Ammon's horn (tissue), 1 donor: ENCODE measurements at places on chromosomes 13 and 19.

DNA sequence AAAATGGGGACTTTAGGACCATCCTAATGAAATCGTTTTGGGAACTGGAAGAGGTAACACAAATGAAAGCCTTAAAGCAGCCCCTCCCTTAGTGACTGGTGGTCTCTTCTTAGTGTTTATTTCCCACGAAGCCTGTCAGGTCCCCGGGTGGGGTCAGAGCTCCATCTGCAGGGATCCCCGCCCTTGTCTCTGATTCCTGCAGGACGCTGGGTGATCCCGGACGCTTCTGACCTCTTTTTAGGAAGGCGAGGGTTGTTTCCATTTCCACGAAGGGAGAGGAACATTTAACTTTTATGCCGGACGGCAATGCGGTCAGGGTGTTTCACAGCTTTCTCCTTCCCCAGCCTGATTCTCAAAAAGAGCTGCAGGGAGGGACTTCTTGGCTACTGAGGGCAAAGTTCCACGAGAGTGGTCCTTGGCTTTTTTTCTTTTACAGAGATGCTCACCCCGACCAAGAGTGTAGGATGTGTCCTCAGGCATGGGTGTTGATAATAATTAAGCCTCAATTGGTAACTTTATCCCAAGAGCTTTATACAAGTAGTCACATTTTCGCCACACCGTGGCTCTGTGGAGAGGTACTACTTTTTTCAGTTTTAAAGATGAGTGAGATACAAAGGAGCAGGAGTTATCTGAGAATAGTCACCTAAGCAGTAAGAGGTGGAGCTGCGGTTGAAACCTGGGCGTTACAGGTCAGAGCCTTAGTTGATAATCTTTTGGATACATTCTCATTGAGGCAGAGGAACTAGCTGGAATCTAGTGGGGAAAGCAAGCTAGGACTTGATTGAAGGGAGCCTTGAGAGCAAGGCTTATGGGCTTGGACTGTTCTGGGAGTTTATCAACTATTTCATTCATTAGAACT is 813 bp downstream of the ZNF284 start:
- DNase-seq: no peak

GRCh38 chr13:46348961-46349360 is 38.1 kb downstream of the RUBCNL start:
- DNase-seq: no peak

DNA sequence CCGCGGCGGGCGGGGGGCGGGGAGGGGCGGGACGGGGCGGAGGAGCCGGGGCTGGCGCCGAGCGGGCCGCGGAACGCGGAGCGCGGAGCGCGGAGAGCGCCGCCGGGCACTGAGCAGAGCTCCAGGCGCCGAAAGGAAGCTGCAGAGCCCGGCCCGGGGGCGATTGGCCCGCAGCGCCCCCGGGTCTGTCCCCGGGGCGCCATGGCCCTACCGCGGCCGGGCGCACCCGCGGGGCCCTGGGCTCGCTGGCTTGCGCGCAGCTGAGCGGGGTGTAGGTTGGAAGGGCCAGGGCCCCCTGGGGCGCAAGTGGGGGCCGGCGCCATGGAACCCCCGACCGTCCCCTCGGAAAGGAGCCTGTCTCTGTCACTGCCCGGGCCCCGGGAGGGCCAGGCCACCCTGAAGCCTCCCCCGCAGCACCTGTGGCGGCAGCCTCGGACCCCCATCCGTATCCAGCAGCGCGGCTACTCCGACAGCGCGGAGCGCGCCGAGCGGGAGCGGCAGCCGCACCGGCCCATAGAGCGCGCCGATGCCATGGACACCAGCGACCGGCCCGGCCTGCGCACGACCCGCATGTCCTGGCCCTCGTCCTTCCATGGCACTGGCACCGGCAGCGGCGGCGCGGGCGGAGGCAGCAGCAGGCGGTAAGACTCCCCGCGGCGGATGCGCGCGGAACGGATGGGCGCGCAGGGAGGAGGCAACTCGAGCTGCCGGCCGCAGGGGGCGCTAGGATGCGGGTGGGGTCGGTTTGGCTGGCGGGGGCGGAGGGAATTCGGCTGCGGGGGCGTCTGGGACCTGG is at the start of gene PDE4A:
TSS of gene PDE4A (plus strand) at position 95 of the 796 bp plus-strand sequence. CDS start at position 322, 227 bp downstream.
- peak; percentile 23 for DNase-seq

GRCh38 chr13:110779022-110779421 is 65.5 kb downstream of the ING1 start:
- DNase-seq: no peak

GRCh38 chr19:39224910-39225309 is 19.9 kb downstream of the IFNL3 start:
- DNase-seq: no peak

DNA sequence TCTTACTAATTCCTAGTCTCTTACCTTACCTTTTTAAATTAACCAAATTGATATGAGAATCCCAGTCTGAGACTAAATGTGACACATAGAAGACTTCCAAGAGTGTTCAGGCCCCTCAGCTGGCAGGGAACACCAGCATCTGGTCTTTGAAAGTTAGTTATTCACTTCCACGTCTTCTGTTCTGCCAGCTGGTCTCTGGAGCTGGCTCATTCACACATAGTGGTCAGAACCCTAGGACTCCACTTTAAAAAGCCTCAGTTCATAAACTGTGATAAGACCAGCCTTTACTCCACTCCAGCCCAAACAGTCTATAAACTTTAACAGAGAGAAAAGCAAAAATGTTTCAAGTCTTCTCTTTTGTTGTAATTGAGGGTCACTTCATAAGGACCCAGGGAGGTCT is 263.0 kb downstream of the DCT start:
- no peak for DNase-seq

DNA sequence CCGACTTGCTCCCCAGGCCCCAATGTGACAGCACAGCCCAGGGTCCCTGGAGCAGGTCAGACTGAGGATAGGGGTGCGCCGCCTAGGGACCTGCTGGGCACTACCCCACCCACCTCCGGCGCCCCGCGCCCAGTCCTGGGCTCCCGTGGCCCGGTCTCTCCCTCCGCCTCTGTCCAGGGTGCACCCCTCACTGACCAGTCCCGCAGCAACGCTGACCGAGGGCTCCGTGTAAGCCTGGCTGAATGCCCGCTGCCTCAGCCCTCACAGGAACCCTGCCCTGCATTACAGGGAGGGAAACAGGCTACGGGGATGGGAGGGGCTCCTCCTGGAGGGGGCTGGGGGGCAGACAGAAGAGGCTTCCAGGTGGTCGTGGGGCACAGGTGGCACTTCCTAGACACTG is 31.7 kb downstream of the GPX4 start:
- DNase-seq: no peak

DNA sequence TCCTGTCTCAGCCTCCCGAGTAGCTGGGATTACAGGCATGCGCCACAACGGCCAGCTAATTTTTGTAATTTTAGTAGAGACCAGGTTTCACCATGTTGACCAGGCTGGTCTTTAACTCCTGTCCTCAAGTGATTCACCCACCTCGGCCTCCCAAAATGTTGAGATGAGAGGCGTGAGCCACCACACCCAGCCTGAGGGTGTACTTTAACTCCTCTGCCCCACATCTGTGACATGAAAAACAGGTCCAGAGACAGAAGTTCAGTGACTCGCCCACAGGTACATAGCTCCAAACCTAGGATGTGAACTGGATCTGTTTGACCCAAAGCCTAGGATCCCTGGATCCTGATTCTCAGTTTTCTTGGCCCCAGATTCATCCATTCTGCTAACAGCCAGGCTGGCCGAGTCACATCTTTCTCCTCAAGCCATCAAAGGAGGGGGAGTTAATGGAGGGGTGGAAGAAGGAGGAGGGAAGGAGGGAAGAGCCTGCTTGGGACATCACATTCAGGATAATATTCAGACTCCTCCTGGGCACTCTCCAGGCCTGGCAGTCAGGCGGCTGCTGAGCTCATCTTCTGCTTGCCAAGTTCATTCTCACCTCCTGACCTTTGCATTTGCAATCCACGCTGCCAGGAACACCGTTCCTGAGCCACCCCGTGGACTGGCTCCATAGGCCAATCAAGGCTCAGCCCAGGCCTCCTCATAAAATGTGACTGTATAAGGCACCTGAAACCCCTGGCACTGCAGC is 3.1 kb downstream of the SPC24 start:
- DNase-seq: no peak

DNA sequence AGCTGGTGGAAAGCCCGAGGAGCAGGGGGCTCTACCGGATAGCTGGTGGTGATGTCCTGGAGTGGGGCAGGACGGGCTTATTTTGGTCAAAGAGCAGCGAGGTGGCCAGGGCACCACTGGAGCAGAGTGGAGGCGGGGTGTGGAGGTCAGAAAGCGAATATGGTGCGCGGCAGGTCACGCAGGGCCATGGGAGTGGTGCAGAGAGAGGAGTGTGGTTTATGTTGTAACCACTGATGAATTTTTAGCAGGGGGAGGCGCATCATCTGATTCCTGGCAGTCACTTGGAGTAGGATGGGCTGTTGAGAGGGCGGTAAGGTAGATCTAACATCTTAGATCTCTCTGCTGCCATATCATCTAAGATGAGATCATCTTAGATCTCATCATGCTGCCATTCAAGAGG is 1.4 kb upstream of the ZNF414 start:
- no peak for DNase-seq

- no peak for DNase-seq
Measured at GRCh38 chr19:52398081-52398441, 412 bp downstream of the ZNF528 start.

DNA sequence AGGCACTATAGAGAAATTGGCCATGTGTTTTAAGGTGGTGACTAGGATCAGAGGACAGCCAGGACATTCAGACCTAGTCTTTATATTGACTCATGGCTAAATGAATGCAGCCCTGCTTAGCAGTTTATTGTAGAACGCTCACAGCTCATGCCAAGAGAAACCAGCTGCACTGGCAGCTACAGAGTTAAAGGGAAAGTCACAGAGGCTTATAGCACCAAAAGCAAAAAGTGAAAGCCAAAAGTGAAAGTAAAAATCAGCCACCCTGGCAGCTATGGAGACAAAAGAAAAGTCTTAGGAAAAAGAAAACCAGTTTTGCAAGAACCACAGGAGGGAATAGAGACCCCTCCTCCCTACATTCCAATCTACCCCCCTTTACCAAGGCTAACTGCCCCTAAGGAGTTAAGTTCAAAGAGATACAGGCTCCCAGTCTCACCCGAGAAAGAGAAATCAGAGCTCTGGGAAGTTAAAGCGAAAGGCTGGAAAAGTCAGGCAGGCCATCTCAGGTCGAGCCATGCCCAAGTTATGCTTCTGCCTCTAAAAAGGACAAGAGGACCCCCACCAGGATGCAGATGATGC is 99.0 kb downstream of the ZNF429 start:
- no peak for DNase-seq

DNA sequence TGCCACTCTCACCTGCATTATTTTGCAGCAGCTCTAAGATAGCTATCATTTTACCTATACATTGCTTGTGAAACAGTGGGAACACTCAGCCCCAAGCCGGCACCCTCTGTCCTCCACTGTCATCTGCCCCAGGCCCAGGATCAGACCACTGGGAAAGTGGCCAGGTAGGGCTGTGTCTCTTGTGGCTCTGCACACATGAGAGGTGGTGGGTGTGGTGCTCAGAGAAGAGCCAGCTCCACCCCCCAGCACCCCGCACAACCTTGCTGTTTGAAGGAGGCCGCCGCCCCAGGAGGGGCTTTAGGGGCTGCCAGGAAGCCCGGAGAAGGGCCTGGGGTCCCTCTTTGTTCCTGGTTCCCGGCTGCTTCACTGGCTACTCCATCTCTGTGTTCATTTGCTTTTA is 26.6 kb downstream of the PPP1R37 start:
- no peak for DNase-seq

DNA sequence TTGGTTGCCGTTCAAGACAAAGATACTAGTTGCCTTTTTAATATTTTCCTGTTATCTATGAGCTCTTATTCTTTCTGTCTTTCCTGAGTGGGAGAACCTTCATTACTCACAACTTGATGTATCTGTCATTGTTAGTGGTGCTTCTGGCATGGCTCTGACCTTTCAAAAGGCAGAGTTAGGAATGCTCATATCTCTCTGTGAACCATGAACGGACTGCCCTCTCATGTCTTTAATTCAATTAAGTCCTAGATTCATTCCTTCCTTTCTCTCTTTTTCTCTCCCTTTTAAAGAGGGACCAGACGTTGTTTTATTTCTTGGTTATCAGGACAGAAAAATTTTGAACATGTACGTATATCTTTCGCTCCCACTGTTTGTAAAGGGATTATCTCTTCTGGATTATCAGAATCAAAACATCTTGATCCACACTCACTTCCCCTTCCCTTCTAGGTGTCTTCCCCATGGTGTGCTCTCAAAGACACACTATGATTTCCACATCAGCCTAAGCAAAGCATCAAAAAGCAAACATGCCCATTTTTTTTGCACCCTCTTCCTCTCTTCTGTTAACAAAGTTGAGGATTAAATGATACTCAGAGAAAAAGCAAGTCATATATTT is 90.3 kb downstream of the LRCH1 start:
- no peak for DNase-seq

DNA sequence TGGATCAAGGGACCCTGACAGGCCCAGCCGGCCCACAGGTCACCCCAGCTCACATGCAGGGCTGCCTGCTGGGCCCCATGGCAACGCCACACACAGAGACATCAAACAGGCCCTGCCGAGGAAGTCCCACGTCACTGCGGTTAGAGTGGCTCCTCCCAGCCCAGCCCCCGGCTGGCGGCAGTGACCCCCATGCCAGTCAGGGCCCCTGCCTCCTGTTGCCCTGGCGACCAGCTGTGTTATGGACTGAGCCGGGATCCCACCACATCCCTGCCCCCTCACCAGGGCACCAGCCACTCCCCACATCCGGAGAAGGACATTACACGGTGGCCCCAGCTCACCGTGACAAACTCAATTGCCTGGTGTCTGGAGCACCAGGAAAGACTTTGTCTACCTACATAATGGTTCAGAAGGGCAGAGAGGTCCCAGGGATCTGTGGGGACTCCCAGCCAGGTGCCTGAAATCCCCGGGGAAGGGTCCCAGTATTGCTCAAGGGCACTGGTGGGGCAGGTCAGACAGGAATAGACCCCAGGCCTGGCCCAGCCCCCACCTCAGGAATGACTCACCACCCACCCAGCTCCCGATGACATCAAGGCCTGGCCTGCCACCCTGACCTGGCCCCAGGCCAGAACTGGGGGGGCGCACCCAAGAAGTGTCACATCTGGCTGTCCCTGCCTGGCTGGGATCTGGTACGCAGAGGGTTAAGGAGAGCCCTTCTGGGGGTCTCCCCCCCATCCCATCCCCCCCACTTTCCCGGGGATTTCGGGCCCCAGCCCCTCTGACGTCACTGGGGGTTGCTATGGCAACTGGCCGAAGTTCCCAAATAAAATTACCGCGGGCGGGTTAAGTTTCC is 30.2 kb upstream of the NANOS3 start:
- peak; percentile 76 for DNase-seq

- no peak for DNase-seq
Measured at GRCh38 chr19:33610588-33610987, 11.2 kb upstream of the CHST8 start.

DNA sequence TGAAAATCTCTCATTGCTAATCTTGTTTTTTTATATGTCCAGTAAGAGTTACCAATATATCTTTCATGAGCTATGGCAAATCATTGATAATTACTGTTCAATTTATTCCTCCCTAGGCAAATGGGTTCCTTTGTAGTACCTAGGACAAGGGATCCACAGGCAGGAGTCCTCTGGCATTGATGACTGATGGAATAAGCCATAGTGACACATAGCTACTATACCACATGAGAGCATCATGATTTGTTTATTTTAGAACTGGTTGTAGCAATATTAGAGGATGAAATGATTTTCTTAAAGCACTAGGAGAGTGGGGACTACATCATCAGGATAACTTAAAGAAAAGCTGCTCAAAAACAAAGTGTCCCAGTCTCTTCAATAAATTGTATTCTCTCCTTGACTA is 21.7 kb upstream of the MAB21L1 start:
- DNase-seq: no peak

GRCh38 chr13:69618838-69619237 is 488.8 kb upstream of the ATXN8OS start:
- DNase-seq: no peak

GRCh38 chr19:55252760-55253663 is 5.8 kb downstream of the PPP6R1 start:
- no peak for DNase-seq

GRCh38 chr13:45105895-45106294 is 14.4 kb upstream of the GTF2F2 start:
- no peak for DNase-seq
